ENCODE measurements at places on chromosomes 2 and 18. TPM values are rescaled to one million over a fixed set of nuclear protein-coding genes. Genes with fewer than 3 reads are reported as not detected.

The SETBP1 gene
- 6.6 TPM for total RNA-seq

The APOB gene
- not detected for total RNA-seq

The C1QL2 gene
- total RNA-seq: not detected

The FAM117B gene
- 15.3 TPM for total RNA-seq

The PSMA8 gene
- total RNA-seq: 2.0 TPM

The CCDC74B gene
- 2.5 TPM for total RNA-seq

The CCDC102B gene
- 1.8 TPM for total RNA-seq

The TSPYL6 gene
- not detected for total RNA-seq

The ANO7 gene
- 2.1 TPM for total RNA-seq

The DOCK10 gene
- total RNA-seq: 177 TPM

The ZDBF2 gene
- 13.4 TPM for total RNA-seq

The MBP gene
- total RNA-seq: 65.7 TPM

The MC4R gene
- total RNA-seq: not detected

The RTTN gene
- 29.7 TPM for total RNA-seq

The TMEM163 gene
- total RNA-seq: 0.11 TPM

The E2F6 gene
- total RNA-seq: 7.2 TPM

The INHBB gene
- not detected for total RNA-seq

The IL1RL2 gene
- 1.7 TPM for total RNA-seq

The TPO gene
- total RNA-seq: not detected

The SERPINB4 gene
- not detected for total RNA-seq

The TYMS gene
- total RNA-seq: 372 TPM

The ATOH8 gene
- total RNA-seq: not detected

The NXPH2 gene
- total RNA-seq: not detected

The FTCDNL1 gene
- total RNA-seq: 3.8 TPM

The PLEKHH2 gene
- 2.2 TPM for total RNA-seq

The ABCG5 gene
- total RNA-seq: not detected
